ENCODE measurements at places on chromosomes 12 and 14. TPM values are rescaled to one million over a fixed set of nuclear protein-coding genes. Genes with fewer than 3 reads are reported as not detected.

Gene SDR9C7
- total RNA-seq = not detected

Gene HOXC12
- total RNA-seq = not detected

Gene CHST11
- 2.6 TPM for total RNA-seq

Gene PTCSC3
- not detected for total RNA-seq

Gene LIN7A
- 9.5 TPM for total RNA-seq

Gene ZFHX2
- 0.33 TPM for total RNA-seq

Gene MEG3
- total RNA-seq = 95.0 TPM

Gene ASB2
- total RNA-seq = 0.99 TPM

Gene RAD9B
- total RNA-seq = 0.77 TPM

Gene RERG
- 0.26 TPM for total RNA-seq

Gene TAS2R31
- total RNA-seq = 2.6 TPM

Gene LTA4H
- total RNA-seq = 100 TPM

Gene PTGER2
- total RNA-seq = 30.0 TPM

Gene DAD1
- 249 TPM for total RNA-seq

Gene KRT79
- not detected for total RNA-seq

Gene FAM186B
- total RNA-seq = 0.51 TPM

Gene UNG
- 23.9 TPM for total RNA-seq

Gene RIMKLB
- 13.0 TPM for total RNA-seq

Gene ABCC9
- total RNA-seq = 9.9 TPM

Gene SLC17A8
- total RNA-seq = not detected

Gene SLCO1C1
- not detected for total RNA-seq

Gene PAPLN
- total RNA-seq = 9.5 TPM

Gene DLGAP5
- total RNA-seq = 8.1 TPM

Gene AVPR1A
- total RNA-seq = not detected

Gene MYH6
- not detected for total RNA-seq

Gene DLST
- total RNA-seq = 95.3 TPM

Gene MAP3K12
- 37.8 TPM for total RNA-seq

Gene MDGA2
- not detected for total RNA-seq

Gene KCNH5
- total RNA-seq = 1.0 TPM

Gene KRT2
- not detected for total RNA-seq

Gene NKX2-1
- total RNA-seq = not detected

Gene GRIP1
- total RNA-seq = 0.26 TPM

Gene ARMH4
- 6.3 TPM for total RNA-seq

Gene PLXNC1
- total RNA-seq = 86.9 TPM

Gene KRT6C
- not detected for total RNA-seq
